A172 (cell line): ENCODE measurements at places on chromosomes 13 and 19. TPM values are rescaled to one million over a fixed set of nuclear protein-coding genes. Genes with fewer than 3 reads are reported as not detected.

DNA sequence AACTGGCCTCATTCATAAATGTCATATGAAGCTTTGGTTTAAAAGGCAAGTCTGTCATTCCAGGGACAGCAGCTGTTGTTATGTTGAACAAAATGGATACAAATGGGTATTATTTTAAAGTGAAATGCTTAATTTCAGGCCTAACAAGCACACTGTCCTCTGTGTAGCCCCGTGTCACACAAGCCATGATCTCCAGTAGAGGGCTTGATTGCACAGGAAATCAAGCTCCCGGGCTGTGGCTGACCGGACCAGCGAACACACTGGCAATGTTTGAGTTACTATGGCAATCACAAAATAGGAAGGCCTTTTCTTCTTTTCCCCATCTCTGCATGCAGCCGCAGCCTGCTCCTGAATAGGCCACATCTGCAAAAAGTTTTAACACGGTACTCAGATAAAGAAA, 64.0 kb upstream of the GSX1 start:
- no peak for DNase-seq

Gene IER2
- 37.3 and 61.1 TPM in 2 replicates for total RNA-seq

DNA sequence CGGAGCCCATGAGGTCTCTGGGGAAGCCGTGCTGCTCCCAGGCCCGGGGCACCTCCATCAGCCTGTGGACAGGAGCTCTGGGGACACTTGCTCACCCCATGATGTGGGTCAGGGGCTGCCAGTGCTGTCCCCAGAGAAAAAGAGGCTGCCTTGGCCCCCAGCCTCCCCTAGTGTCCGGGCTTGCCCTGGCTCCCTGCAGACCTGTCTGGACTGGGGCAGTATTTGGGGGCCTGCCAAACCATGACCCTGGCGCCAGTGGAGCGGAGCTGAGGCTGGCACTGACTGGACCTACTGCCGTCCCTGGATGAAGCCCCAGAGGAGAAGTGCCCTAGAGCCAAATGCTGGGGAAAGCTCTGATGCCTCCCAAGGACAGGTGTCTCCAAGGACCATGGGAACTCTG, 30.4 kb downstream of the ELAVL1 start:
- no peak for DNase-seq

DNA sequence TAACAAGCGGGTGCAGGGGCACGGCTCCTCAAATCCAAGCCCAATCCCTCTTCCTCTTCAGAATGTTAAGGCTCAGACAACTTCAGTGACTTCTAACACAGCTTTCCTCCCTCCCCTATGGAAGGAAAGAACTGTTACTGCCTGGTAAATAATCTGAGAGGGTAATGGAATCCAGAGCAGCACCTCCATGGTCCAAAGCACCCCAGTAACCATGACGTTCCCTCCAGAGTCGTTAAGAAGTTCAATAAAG, 969 bp downstream of the AKT2 start:
- peak; percentile 15 for DNase-seq

DNA sequence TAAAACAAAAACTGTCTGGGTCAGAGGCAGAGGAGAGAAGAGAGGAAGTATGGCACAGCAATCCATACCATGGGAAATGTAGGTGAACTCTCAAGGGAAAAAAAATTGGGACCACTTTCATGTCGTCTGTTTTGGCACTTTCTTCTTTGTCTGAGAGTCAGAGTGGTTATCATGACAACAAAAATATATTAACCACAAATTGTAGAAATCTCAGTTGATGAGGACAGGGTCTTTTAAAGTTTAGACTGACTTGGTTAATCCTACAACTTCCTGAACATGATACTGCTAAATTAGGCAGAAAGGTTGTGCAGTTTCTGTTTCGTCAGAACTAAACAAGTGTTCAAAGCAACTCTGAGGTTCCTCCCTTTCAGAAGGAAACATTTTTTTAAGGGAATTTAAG, 15.2 kb downstream of the KLF5 start:
- no peak for DNase-seq

Gene CD22
- 3.4 and 7.6 TPM in 2 replicates for total RNA-seq

GRCh38 chr13:19646063-19646462, 12.6 kb downstream of the MPHOSPH8 start:
- DNase-seq: no peak

DNA sequence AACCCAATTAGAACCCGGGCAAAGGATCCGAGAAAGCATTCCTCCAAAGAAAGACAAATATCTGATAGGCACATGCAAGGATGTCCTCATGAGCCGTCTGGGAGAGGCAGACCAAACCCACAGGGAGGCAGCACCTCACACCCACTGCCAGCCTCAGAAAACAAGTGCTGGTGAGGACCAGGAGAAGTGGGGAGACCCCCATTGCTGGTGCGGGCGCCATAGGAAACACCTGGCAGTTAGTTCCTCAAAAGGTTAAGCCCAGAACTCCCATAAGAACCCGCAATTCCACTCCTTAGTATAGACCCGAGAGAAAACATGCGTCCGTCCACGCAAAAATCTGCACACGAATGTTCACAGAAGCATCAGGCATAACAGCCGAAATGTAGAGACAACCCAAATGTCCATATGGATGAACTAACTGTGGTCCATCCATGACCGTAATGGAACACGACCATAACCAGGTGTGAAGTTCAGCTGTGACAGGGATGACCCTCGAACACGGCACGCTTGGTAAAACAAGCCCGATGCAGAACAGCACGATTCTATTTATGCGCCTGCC, 7.9 kb downstream of the ZNF787 start:
- DNase-seq: no peak

- DNase-seq: no peak
These were observed 43.6 kb downstream of the NLRP12 start for GRCh38 chr19:53780506-53780905.

Gene ZNF44
- 8.7 and 9.6 TPM in 2 replicates for total RNA-seq

GRCh38 chr13:45747071-45747470, 45.0 kb downstream of the CBY2 start:
- no peak for DNase-seq

Gene CALR3
- not detected in 2 replicates for total RNA-seq

Gene CPAMD8
- not detected in 2 replicates for total RNA-seq

Gene PLK5
- total RNA-seq: 0.22 TPM in 1 of 2 replicates, not detected in the other

DNA sequence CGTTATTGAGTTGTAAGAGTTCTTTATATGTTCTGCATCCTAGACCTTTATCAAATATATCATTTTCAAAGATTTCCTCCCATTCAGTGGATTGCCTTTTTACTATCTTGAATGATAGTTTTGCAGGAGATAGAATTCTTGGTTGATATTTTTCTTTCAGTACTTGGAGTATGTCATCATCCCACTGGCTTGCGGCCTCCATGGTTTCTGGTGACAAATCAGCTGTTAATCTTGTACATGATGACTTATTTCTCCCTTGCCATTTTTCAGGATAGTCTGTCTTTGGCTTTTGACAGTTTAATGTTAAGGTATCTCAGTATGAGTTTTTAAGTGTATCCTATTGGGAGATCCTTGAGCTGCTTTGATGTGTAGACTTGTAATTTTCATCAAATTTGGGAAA, 8.5 kb downstream of the ZNF557 start:
- peak; percentile 25 for DNase-seq

GRCh38 chr13:47258384-47258783, 361.5 kb upstream of the HTR2A start:
- DNase-seq: no peak

DNA sequence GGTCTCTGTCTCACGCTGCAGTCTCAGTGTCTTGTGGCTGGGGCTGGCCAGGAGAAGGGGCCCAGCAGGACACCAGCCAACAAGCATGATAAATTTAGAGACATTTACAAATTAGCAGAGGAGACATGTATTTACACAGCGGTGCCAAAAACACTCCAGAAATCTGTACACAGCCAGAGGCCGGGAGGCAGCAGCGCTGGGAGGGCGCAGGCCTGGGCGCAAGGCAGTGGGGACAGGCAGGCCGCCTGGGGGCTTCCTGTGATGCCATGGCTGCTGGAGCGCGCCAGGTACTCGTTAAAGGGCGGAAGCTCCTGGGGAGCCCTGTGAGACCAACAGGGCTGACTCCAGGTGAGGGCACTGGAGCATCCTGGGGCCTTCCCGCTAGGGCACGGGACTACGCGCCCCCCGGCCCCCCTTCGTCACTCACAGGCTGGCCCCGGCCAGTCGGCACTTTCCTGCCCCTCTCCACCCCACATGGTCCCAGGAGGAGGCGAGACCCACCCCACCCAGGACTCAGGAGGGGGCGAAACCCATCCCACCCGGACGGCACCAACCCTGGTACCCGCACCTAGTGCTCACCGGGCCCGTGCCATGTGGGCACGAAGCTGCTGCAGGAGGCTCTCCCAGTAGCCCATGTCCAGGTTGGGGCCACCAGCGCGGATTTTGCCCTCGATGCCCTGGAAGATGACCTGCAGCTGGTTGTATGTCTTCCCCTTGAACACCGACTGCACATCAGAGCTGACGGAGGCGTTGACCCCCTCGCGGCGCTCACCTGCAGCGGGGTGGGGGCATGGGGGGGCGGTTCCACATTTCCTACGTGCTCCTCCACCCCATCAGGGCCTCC, 7.4 kb upstream of the TBXA2R start:
- DNase-seq: no peak

Gene CEACAM5
- not detected in 2 replicates for total RNA-seq

DNA sequence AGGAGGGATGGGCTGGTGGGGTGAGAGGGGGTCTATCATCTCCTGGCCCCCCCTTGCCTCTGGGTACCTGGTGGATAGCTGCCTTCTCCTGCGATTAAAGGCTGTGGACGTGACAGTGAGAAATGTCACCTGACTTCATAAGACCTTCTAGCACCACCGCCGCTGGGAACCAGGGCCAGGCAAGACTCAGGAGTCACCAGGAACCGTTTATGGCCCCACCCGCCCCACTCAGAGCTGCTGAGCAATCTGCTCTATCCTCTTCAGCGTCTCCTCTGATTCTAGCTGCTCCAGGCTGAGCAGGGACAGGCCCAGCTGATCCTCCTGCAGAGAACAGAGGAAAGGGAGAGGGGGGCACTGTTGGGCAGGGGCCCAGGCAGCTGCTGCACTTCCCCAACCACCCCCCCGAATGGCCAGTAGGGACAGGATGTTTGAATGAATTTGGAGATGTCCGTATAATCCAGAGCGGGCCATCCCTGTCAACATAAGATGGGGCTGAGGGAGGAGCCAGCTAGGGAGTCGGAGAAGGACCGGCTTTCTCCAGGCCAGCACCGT, 10.9 kb downstream of the KLC3 start:
- DNase-seq: no peak

DNA sequence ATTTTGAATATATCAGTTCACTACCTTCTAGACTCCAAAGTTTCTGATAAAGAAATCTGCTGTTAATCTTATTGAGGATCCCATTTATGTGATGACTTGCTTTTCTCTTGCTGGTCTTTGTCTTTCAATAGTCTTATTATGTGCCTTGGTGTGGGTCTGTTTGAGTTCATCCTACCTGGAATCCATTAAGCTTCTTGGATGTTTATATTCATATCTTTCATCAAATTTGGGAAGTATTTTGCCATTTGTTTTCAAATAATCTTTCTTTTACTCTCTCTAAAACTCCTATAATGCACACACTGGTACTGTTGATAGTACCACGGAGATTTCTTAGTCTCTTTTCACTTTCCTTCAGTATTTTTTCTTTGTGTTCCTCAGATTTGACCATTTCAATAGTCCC, 24.2 kb upstream of the COG6 start:
- DNase-seq: no peak

Gene SLC25A41
- total RNA-seq: 1.7 TPM in 1 of 2 replicates, not detected in the other

- no peak for DNase-seq
These were observed 1524.0 kb downstream of the SLITRK1 start for GRCh38 chr13:82358284-82358683.

- DNase-seq: no peak
These were observed 7.5 kb downstream of the DKKL1 start for GRCh38 chr19:49371184-49371583.

DNA sequence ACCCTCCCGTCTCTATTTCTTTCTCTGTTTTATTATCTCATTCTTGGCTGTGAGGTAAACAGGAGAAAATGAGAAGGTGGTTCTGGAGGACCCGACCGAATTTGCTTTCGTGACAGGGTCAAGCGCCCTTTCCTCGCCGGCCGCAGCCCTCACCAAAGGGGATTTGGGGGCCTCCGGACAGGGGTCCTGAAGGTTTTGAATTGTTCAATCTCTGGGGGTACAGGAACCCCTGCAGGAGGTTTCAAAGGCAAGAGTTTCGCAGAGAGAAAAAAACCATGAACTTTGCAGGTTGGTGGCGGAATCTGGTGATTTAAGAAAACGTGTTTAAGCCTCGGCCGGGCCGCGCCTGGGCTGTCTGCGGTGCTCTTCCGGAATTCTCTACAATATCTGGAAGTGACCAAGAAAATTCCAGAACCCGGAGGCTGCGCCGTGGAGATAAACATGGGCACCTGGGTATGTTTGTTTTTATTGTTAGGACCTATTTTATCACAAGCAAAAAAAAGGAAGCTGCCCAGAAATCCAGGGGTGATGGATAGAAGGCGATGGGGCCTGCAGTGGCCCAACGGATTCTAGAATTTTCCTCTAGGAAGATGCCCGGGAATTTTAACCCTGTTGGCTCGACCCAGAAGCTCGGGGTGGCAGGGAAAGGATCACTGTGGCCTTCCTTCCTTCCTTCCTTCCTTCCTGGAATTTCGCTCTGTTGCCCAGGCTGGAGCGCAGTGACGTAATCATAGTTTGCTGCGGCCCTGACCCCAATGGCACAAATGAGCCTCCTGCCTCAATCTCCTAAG, 14.2 kb upstream of the PTBP1 start:
- DNase-seq: peak; percentile 48

GRCh38 chr13:51524829-51525566, 59.3 kb upstream of the WDFY2 start:
- no peak for DNase-seq

DNA sequence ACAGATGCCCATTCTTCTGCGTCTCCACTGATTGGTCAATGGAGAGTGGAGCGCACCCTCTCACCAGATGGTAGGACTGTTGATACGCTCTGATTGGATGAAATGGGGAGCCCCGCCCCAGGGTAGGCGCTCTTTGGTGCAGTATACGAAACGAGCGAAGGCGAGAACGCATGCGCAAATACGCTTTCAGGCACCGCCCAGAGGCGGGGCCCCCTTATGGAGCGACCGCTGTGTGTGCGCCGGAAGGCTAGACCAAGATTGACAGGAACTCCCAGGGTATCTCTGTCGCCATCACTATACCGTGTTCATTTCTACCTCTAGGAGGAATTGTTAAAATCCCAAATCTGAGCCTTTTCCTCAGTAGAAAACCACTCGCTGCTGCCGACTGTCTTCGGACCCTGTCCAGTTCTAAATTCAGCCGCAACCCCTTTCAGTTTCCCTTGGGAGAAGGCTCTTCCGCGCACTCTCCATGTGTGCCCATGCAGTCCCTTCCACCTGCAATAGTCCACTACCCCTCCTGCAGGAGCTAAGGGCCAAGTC, 720 bp upstream of the HNRNPL start:
- DNase-seq: no peak

DNA sequence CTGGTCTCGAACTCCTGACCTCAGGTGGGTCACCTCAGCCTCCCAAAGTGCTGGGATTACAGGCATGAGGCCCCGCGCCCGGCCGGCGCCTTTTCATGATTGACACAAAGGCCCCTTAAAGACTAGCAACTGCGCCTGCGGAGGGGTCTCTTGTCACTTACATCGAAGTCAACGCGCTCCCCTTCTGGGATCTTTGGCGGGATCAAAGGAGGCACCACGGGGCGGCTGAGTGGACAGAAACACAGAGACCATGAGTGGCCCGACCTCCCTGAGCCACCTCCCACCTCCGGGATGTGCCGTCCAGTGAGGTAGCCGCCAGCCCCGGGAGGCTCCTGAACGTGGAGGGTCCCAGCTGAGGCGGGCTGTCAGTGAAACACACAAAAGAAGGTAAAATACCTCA, 7.3 kb downstream of the TNNT1 start:
- DNase-seq: no peak
